ENCODE measurements at places on chromosomes 3 and 15.

- no peak for DNase-seq
These were observed 72.9 kb downstream of the CLASP2 start for GRCh38 chr3:33645060-33645647.

- no peak for DNase-seq
These were observed 965 bp downstream of the FLNB start for GRCh38 chr3:58009026-58009748.

GRCh38 chr3:65636326-65636725 is 402.4 kb downstream of the MAGI1 start:
- DNase-seq, result no peak

DNA sequence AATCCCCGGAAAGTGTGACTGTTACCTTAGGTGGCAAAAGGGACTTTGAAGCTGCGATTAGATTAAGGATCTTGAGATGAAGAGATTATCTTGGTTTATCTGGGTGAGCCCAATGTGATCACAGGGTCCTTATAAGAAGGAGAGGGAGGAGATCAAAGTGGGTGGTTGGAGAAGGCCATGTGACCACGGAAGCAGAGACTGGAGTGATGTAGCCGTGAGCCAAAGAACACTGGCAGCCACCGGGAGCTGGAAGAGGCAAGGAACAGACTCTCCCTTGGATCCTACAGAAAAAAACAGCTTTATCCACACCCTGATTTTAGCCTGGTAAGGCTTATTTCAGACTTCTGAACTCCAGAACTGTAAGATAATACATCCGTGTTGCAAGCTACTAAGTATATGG is 29.9 kb downstream of the CRABP1 start:
- DNase-seq, result no peak

DNA sequence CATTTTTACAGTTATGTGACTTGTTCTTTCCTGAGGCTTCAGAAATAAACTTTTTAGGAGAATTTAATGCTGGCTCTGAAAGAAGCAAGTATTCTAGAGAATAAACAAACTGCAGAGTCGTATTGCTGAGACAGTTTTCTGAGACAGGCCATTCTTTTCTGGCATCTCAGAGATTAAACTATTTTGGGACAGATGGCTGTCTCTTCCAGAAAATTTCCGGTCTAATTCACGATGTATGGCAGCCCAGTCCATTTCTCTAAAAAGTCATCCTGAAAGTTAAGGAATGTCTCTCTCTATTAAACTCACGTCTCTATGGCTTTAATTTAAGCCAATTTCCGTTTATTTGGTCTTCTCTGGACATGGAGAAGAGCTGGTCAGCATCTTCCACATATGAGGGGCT is 208.6 kb downstream of the FEZF2 start:
- DNase-seq, result no peak

DNA sequence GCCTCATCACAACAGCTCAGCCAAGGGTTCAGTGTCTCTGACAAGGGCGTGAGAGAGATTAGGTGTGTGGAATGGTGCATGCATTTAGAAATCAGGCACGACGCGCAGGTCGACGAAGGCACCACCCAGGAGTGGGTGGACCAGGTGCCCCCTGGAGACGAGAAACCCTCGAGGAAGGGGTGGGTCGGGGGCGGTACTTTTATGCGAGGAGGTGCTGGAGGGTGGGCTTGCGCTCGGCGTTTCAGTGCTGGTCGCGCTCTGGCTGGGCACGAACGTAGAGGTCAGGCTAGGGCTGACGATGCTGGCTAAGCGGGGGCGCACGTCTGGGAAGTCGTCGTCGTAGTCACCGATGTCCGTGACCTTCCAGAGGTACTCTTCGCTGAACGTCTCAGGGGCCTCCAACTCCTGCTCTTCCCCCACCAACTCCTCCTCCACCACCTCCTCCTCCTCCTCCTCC is 393 bp downstream of the ERICH6 start:
- no peak for DNase-seq

DNA sequence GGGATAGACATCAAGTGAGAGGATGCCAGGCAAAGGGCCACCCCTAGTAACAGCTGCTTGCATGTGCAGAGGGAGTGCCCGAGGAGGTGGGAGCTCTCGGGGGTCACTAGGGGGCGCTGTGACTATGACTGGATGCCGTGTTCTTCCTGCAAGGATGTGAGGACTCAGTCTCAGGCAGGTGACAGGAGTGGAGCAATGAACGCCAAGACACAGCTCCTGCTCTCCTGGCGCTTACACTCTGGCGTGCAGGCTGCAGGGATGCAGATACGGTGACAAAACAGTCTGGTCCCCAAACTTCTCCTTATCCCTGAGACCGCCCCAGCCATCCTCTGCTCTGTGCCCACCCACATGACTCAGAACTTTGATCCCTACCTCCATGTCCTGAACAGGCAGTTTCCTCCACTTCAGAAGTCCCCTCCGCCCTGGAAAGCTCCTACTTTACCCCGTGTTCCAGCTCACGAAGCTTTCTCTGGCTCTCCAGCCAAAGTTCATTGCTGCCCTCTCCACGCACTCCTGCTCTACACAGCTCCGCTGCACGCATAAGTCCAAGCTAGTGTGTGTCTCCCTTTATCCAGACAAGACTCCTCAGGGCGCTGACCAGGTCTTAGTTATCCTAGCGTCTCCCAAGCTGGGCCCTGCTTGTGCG is 14.7 kb downstream of the RHOV start:
- DNase-seq, result peak; percentile 87

GRCh38 chr3:31873254-31873820 is 107.7 kb downstream of the OSBPL10 start:
- DNase-seq, result no peak

DNA sequence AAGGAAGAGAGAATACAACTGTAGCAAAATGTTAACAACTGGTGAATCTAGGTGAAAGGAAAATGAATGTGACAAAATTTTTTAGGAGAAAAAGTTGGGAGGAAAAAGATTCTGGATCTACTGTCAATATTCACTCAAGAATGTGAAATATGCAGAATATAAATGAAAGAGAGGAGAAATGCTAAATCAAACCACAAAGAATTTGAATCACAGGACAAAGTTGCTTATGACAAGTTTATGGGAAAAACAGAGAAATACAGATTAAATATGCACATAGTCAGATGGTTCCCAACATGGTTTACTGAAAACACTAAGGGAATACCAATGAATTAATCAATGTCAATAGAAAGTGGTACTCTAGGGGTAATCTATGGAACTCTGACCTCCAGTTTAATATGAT is 27.6 kb downstream of the C3orf33 start:
- DNase-seq, result no peak

GRCh38 chr3:150308481-150309256 is 99.4 kb upstream of the TSC22D2 start:
- no peak for DNase-seq

DNA sequence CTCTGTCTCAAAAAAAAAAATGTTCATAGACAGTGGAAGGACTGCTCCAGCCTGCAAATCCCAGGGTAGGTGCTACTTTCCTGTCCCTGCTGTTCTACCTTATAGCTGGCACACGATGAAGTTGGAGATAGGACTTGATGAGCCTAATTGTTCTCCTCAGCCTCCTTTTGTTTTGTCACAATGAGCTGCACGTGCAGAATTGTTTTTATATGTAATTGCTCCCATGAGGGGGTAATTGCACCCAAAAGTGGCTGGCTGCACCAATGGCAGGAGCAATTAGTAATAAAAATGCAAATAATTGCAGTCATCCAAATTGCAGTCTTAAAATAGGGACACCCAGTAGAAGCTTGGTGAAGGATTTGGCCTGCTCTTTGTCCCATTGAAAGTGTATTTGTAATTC is 63.0 kb upstream of the PFN2 start:
- DNase-seq, result no peak

DNA sequence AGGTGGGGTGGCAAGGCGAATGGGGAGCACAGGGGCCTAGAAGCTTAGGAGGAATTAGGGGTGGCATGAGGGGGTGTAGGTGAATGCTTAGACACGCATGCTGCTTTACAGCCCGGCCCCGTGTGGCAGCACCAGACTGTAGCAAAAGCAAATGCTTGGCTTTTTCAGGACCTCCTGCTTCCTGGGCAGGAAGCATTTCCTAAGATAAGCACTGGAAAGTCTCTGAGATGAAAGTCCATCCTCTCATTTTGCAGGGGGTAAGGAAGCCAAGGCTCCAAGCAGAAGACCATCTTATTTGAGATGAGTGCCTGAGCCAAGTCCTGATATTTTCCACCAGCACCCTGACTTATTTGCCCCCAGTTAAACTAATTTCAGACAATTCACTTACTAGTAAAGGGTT is 12.9 kb downstream of the SSUH2 start:
- DNase-seq, result no peak

- no peak for DNase-seq
These were observed 35.5 kb downstream of the TMEM212 start for GRCh38 chr3:171878461-171879225.

DNA sequence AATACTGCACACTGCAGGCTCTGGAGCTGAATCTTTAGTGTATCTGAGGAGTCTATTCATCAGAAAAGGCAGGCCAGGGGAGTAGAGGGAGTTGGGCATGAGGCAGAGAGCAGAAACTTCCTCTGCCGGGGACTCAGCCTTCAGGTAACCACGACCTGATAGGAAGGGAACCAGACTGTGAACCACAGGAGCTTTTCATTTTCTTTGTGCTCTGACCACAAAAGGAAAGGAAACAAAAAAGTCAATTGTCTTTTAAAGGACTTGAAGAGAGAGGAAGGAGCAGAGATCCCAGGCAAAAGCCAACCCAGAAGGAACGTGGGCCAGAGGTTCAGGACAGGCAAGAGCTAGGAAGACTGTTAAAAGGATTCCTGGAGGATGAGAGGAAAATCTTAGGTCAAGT is 573.3 kb downstream of the EPHB1 start:
- DNase-seq, result no peak

GRCh38 chr3:14388201-14388600 is 14.2 kb upstream of the SLC6A6 start:
- DNase-seq, result no peak

- no peak for DNase-seq
These were observed 160.0 kb upstream of the CGNL1 start for GRCh38 chr15:57216288-57216687.

DNA sequence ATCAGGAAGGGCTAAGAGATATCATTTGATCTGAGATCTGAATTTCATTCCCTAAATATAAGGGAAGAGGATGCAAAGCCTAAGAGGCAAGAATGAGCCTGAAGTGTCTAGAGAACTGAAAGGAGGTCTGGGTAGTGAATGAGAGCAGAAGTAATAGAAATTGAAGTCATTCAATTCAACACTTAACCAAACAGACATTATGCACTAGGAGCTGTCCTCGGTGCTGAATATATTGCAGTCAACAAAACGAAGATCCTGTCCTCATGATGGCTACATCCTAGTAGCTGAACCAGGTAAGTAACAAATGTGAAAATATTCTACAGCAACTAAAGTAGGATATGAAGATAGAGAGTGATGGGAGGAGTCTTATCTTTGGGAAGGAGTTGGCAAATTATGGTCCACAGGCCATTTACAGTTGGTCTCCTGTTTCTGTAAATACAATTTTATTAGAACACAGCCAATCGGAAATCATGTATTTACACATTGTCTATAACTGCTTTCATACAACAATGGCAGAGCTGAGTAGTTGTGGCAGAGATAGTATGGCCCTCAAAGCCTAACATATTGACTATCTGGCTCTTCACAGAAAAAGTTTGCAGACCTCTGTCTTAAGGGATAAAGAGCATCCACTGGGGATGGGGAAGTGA is 192.9 kb upstream of the CADPS start:
- DNase-seq, result peak; percentile 50

GRCh38 chr15:73426323-73426994 is 16.5 kb upstream of the REC114 start:
- no peak for DNase-seq

DNA sequence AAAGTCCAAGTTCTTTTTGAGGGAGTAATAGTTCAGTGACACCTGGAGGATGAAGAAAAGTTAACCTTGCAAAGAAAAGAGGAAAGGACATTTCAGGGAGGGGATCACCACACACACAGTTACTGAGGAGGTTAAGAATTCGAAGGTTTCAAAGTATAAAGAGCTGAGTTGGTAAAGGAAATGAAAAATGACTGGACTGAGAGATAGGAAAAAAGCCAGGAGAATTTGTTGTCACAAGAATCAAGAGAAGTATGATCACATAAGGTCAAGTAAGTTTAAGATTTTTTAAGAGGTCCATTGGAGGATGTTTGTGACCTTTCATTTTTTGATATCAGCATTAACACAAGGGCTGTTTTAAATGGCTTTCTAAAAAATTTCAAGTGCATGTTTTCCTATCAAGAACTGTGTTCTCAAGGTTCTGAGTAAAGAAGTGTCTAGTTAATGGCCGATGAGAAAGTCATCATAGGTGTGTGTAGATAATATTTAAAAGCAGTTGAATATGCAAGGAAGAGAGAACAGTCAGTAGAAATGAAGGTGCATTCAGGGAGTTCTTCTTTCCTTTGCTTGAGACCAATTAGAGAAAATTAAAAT is 189.2 kb upstream of the RBMS3 start:
- DNase-seq, result no peak

DNA sequence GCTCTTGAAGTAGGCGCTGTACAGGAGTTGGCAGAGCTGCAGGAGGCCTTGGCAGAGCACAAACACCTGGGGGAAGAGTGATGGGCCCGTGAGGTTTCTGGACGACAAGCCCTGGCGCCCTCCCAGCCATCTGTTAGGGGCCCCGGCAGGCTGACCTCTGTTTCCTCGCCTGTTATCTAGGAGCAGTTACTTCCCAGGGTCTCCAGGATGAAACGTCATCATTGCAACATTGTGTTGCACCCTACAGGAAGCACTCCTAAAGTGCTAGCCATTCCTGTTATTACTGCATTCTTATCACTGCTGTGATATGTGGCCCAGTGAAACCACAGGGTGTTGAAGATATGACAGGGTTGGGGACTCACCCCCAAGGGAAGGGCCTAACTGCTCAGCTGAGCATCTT is 50.2 kb downstream of the SLCO2A1 start:
- DNase-seq, result no peak

GRCh38 chr3:172002512-172003078 is 36.8 kb upstream of the FNDC3B start:
- DNase-seq, result no peak

GRCh38 chr3:56928379-56929068 is 126.8 kb upstream of the ARHGEF3 start:
- no peak for DNase-seq

DNA sequence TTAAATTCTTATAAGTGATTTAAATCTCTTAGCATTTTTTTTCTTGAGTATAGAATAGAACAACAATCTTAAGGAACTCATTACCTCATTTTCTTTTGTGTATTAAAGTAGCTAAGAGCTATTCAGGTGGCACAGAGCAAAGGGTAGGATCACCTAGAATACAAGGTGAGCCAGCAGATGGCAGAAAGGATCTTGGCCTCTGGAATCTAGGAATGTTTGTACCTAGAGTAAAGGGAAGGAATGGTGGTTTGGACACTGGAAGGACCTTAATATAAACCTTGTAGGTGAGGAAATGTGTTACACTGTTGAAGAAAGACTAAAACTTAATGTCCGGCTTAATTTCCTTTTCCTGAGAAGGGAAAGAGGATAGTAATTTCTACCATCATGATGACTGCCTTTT is 89.0 kb downstream of the GHSR start:
- DNase-seq, result no peak

DNA sequence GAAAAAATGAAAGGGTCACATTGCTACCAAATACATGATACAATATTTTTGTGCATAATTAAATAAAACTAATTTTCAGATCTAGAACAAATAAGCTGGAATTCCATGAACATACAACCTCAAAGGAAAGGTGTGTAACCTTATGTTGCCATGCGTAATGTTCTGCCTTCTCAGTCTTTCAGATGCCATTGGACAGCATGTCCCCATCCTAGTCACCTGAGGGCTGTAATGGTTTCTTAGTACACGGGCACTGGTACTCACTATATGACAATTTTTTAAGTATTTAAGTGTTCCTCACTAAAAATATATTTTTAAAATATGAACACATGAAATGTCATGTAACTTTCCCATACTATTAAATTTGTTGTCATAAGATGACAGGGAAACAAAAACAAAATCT is 24.1 kb downstream of the NEK10 start:
- DNase-seq, result no peak

- no peak for DNase-seq
These were observed 244.7 kb upstream of the NR2E3 start for GRCh38 chr15:71565631-71566160.

All from neural crest cell (in vitro differentiated cells).